ENCODE measurements at places on chromosomes 2 and 18. TPM values are rescaled to one million over a fixed set of nuclear protein-coding genes. Genes with fewer than 3 reads are reported as not detected.

GRCh38 chr2:195662138-195662537 lies 5.1 kb downstream of the SLC39A10 start:
- H3K27me3 ChIP-seq, result no peaks in the 10 kb centered on the region
- H3K27ac ChIP-seq, result peak overlapping the region; percentile 99
- no peak for DNase-seq
- H3K4me3 ChIP-seq, result no peak overlapping the region
- H3K4me1 ChIP-seq, result peaks cover 38% of the 10 kb centered on the region

DNA sequence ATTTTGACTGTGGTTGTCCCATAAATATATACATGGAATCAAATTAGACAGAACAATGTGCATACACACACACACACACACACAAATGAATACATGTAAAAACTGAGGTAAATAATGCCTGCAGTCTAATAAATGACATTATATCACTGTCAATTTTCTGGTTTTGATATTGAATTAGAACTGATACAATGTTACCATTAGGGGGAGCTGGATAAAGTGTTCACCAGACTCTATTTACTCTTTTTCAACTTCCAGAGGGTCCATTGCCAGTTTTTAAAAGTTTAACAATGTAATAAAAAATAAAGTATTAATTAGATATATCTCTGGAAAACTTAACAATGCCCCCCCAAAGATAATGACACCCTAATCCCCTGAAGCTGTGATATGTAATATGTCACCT lies 1666.8 kb upstream of the TMEFF2 start:
- no peaks in the 10 kb centered on the region for H3K36me3 ChIP-seq
- H3K4me1 ChIP-seq, result no peaks in the 10 kb centered on the region
- no peak overlapping the region for H3K4me3 ChIP-seq
- DNase-seq, result no peak
- no peaks in the 10 kb centered on the region for H3K27me3 ChIP-seq

- no peak overlapping the region for H3K27ac ChIP-seq
- H3K36me3 ChIP-seq, result no peaks in the 10 kb centered on the region
- H3K4me1 ChIP-seq, result no peaks in the 10 kb centered on the region
- H3K27me3 ChIP-seq, result no peaks in the 10 kb centered on the region
- H3K4me3 ChIP-seq, result no peak overlapping the region
These were observed 80.1 kb upstream of the CTDP1 start for GRCh38 chr18:79599441-79599931.

- no peak for DNase-seq
- no peaks in the 10 kb centered on the region for H3K4me1 ChIP-seq
- no peaks in the 10 kb centered on the region for H3K36me3 ChIP-seq
- H3K27me3 ChIP-seq, result no peaks in the 10 kb centered on the region
- no peak overlapping the region for H3K4me3 ChIP-seq
- no peak overlapping the region for H3K27ac ChIP-seq
These were observed 148.6 kb downstream of the LRATD1 start for GRCh38 chr2:14781142-14781541.

- H3K4me3 ChIP-seq, result no peak overlapping the region
- no peaks in the 10 kb centered on the region for H3K36me3 ChIP-seq
- no peaks in the 10 kb centered on the region for H3K27me3 ChIP-seq
- H3K27ac ChIP-seq, result no peak overlapping the region
These were observed 279.0 kb upstream of the CDH2 start for GRCh38 chr18:28455971-28456370.

GRCh38 chr18:1585881-1586488 lies 681.3 kb downstream of the ADCYAP1 start:
- no peak for DNase-seq
- no peaks in the 10 kb centered on the region for H3K27me3 ChIP-seq
- H3K4me1 ChIP-seq, result no peaks in the 10 kb centered on the region
- no peak overlapping the region for H3K4me3 ChIP-seq
- no peak overlapping the region for H3K27ac ChIP-seq
- H3K36me3 ChIP-seq, result no peaks in the 10 kb centered on the region

DNA sequence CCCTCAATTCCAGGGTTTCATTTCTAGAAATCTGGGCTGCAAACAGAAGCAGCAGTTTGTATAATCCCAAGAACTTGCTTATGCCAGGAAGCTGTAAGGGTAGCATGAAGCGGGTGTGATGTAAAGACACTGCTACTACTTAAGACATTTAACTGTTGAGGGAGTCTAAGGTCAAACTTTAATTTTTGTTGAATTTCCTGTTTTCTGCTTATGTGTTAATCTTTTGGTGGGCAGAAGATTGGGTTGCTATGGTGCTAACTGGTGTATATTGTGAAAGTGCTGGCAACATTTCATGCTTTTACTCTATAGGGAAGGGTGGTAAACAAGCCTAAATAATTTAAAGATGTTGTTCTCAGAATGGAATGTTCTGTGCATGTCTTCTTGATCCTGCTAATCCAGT lies 2.7 kb downstream of the NCOA1 start:
- no peak for DNase-seq
- H3K27me3 ChIP-seq, result no peaks in the 10 kb centered on the region
- H3K27ac ChIP-seq, result no peak overlapping the region
- H3K4me3 ChIP-seq, result no peak overlapping the region
- peaks cover 51% of the 10 kb centered on the region for H3K4me1 ChIP-seq

DNA sequence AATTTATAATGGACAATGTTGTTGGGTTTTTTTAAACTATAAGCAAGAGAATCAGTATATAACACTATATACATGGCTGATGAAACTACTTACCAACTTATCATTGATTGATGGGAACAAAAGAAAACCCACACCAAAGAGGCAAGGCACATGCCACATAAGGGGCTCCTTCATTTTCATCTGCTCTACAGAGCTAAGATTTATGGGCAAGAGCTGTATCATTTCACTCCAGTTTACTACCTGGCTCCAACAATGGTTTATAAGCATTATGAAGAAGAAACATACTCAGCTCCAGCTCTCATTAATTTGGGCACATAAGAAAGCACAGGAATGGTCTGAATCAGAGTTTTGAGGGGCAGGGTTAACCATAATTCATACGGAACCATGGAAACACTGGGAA lies 283.3 kb downstream of the AGPS start:
- no peak overlapping the region for H3K4me3 ChIP-seq
- H3K27me3 ChIP-seq, result no peaks in the 10 kb centered on the region
- no peaks in the 10 kb centered on the region for H3K4me1 ChIP-seq
- H3K36me3 ChIP-seq, result no peaks in the 10 kb centered on the region
- DNase-seq, result no peak

GRCh38 chr2:111638274-111638877 lies 245.6 kb downstream of the ANAPC1 start:
- H3K36me3 ChIP-seq, result no peaks in the 10 kb centered on the region
- H3K27ac ChIP-seq, result no peak overlapping the region
- H3K27me3 ChIP-seq, result no peaks in the 10 kb centered on the region

DNA sequence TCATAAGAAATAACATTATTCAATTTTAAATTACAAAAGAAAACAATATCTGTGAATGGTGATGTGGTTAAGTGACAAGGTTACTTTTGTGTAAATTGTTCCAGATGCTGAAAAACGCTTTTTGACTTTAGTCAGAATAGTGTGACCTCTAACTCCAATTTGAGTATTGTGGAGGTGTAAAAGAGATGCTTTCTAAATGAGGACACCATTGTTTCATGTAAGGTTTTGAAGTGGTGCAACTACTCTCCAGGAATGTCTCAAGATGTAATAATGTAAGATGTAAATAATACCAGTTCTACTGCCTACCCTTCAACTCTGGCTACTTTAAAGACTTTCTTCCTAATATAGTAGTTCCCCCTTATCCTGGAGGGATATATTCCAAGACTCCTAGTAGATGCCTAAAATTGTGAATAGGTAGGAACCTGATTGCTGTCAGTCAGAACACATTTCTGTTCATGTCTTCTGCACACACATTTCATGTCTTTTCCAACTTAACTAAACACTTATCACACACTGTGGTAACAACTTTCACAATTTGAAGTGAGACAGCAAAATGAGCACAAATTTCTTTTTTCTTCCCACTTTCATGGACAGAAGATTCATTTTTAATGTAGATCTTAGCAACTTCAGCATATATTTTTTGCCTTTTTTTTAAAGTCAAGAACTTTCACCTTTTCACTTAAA lies 39.1 kb upstream of the PPP1R1C start:
- no peaks in the 10 kb centered on the region for H3K27me3 ChIP-seq
- H3K4me1 ChIP-seq, result no peaks in the 10 kb centered on the region
- H3K27ac ChIP-seq, result no peak overlapping the region
- H3K36me3 ChIP-seq, result no peaks in the 10 kb centered on the region
- no peak for DNase-seq

- no peaks in the 10 kb centered on the region for H3K27me3 ChIP-seq
- no peaks in the 10 kb centered on the region for H3K4me1 ChIP-seq
- H3K4me3 ChIP-seq, result no peak overlapping the region
- no peak for DNase-seq
These were observed 1.4 kb upstream of the STEAP3 start for GRCh38 chr2:119222213-119222612.

DNA sequence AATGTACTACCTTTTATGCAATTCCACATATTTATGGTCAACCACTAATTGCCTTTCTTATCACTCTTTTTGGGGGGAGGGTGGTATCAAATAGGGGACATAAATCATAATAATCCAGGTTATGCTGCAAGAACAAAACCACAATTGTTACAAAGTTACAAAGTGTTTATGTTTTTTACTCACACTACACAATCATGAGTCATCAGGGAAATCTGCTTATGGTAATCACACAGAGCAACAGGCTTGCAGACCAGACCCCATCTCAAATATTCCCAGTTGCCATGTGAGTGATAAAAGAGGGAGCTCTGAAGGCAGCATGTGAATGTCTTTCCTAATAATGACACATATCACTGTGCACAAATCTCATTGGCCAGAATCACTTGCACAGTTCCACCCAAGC lies 304.7 kb upstream of the TMEFF2 start:
- H3K27ac ChIP-seq, result no peak overlapping the region
- H3K4me3 ChIP-seq, result no peak overlapping the region
- no peaks in the 10 kb centered on the region for H3K27me3 ChIP-seq
- DNase-seq, result no peak
- no peaks in the 10 kb centered on the region for H3K4me1 ChIP-seq
- H3K36me3 ChIP-seq, result no peaks in the 10 kb centered on the region

GRCh38 chr2:163953390-163953907 lies 217.6 kb upstream of the FIGN start:
- no peaks in the 10 kb centered on the region for H3K4me1 ChIP-seq
- H3K36me3 ChIP-seq, result no peaks in the 10 kb centered on the region
- no peaks in the 10 kb centered on the region for H3K27me3 ChIP-seq
- no peak overlapping the region for H3K27ac ChIP-seq

DNA sequence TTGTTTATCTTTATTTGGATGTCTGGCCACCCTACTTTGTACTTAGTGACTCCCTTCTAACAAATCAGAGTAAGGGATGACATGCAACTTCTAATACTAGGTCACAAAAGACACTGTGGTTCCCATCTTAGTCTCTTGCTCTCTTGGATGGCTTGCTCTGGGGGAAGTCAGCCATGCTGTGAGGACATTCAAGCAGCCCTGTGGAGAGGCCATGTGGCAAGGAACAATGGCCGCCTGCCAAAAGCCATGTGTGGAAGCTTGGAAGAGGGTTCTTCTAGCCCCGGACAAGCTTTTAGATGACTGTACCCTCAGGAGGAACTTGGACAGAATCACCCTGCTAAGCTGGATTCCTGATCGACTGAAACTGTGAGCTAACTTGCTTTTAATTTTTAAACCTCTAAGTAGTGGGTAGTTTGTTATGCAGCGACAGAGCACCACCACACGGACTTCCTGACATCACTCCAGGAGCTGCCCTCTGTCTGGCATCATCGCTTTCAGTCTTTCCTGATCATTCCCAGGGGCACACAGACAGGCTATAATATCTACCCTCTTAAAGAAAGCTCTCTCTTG lies 116.8 kb upstream of the ODC1 start:
- H3K27ac ChIP-seq, result no peak overlapping the region
- DNase-seq, result no peak
- H3K27me3 ChIP-seq, result no peaks in the 10 kb centered on the region
- H3K36me3 ChIP-seq, result no peaks in the 10 kb centered on the region
- no peak overlapping the region for H3K4me3 ChIP-seq

GRCh38 chr2:238027591-238028415 lies 33.0 kb upstream of the SCLY start:
- no peak overlapping the region for H3K4me3 ChIP-seq
- H3K27me3 ChIP-seq, result no peaks in the 10 kb centered on the region
- H3K36me3 ChIP-seq, result no peaks in the 10 kb centered on the region
- no peak overlapping the region for H3K27ac ChIP-seq
- H3K4me1 ChIP-seq, result no peaks in the 10 kb centered on the region
- DNase-seq, result no peak

DNA sequence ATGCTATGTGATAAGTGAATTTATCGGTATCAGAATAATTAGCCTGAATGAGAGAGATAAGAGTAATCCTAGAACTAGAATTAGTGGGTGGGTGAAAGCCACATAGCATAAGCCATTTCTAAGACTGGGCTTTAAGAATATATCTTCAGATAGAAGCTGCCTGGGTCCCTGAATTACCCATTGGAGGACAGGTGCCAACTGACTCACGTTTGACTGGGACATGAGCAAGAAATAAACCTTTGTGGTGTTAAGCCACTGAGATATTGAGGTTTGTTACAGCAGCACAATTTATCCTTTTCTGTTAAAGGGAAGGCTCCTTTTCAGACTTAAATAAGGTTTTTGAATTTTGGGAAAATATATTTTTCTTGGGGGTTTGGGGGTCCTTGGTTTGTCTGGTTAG lies 95.9 kb downstream of the POLE4 start:
- H3K36me3 ChIP-seq, result no peaks in the 10 kb centered on the region
- no peaks in the 10 kb centered on the region for H3K4me1 ChIP-seq
- no peaks in the 10 kb centered on the region for H3K27me3 ChIP-seq
- no peak overlapping the region for H3K4me3 ChIP-seq
- DNase-seq, result no peak

DNA sequence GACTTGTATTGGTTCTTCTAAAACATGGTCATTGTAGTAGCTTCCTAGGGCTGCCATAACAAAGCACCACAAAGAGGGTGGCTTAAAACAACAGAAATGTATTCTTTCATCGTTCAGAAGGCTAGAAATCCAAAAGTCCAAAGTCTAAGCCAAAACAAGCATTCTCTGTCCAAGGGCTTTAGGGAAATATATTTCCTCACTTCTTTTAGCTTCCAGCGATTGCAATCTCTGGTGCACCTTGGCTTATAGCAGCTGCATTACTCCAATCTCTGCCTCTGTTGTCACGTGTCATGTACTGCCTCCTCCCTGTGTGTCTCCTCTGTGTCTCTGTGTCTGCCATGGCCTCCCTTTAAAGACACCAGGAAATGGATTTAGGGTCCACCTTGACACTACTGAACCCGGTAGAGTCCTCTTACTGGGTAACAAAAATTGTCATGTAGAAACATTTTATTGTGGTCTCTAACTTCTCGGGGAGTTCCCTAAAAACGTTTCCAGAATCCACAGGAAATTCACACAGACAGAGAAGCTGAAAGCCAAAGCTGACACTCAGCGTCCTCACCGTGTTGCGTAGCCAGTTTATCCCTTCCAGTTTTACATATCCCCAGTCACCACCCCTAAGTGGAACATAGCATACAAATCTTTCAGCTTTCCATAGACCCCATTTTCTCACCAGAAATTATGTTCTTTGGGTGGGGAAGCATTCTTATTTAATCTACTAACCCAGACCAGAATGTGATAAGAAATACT lies 20.7 kb upstream of the TTN start:
- no peaks in the 10 kb centered on the region for H3K27me3 ChIP-seq
- no peaks in the 10 kb centered on the region for H3K36me3 ChIP-seq
- no peaks in the 10 kb centered on the region for H3K4me1 ChIP-seq
- no peak overlapping the region for H3K27ac ChIP-seq
- no peak overlapping the region for H3K4me3 ChIP-seq
- no peak for DNase-seq

Gene SOCS6
- 0.52 TPM for polyA plus RNA-seq

Gene POU3F3
- not detected for polyA plus RNA-seq

Gene SH2D6
- not detected for polyA plus RNA-seq

Gene TMEM200C
- not detected for polyA plus RNA-seq

Gene NDC80
- polyA plus RNA-seq, result 1.3 TPM

Gene SPAG16
- 11.7 TPM for polyA plus RNA-seq

Gene SCN1A
- not detected for polyA plus RNA-seq

Gene CYP27C1
- not detected for polyA plus RNA-seq
